ENCODE measurements at places on chromosomes 3 and 15.

GRCh38 chr15:52290329-52290728 lies 5.3 kb downstream of the MYO5C start:
- DNase-seq: no peak

DNA sequence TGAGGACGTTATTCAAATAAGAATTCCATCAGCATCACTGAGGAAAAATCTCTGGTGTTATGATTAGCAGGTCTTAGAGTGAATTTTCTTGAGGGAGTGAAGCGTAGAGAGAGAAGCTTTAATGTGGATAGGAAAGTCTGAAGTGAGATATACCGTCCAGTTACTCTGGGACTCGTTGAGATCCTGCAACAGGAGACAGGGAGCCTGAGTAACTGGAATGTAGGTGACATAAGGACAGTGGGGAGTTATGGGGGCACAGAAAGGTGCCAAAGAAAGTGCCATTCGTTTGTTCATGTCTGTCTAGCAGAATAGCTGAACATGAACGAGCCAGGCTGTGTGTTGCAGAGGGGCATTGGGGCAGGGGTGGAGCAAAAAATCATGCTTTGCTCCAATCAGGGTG lies 9.4 kb upstream of the BUB1B start:
- DNase-seq: no peak

DNA sequence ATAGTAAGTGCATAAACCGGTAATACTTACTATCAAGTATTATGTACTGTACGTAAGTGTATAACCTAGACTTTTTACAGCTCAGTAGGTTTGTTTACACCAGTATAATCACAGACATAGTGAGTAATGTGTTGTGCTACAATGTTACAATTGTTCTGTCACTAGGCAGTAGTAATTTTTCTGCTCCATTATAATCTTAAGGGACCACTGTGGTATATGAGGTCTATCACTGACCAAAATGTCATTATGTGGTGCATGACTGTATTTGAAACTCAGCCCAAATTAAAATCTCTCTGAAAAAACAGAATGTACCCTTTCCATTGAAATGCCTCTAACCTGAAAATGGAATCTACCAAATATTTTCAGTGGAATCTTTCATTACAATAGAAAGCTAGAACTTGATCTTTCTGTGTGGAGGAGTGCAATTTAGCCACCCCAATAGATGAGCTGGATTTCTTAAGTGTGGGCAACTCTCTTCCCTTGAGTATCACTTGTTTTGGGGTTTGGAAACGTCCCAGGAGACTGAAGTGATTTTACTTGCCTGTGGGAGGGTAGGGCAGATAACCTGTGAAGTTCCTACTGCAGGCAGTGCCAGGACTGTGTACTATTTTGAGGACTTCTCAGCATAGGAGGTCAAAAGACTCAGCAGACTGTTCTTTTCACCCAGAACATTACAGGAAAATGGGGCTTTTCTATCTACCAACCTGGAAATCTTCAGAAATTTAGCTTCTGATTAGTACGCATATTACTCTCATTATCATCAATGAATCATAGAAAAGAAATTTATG lies 50.9 kb downstream of the FAM98B start:
- DNase-seq: no peak

DNA sequence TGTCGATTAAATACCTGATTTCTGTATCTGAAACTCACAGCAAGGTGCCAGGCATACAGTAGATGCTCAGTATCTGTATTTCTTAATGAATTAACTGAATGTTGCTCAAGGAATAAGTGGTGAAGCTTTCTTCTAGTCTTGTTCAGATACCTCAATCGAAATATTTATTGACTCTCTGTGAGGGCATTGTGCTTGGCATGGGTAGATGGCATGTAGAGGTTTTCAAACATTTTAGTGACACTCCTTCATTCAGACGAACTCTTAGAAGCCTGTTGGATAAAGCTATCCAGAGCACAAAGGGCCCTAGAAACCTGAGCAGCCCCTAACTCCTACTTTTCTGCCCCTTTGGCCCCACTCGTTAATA lies 369 bp upstream of the SNX1 start:
- DNase-seq: no peak

DNA sequence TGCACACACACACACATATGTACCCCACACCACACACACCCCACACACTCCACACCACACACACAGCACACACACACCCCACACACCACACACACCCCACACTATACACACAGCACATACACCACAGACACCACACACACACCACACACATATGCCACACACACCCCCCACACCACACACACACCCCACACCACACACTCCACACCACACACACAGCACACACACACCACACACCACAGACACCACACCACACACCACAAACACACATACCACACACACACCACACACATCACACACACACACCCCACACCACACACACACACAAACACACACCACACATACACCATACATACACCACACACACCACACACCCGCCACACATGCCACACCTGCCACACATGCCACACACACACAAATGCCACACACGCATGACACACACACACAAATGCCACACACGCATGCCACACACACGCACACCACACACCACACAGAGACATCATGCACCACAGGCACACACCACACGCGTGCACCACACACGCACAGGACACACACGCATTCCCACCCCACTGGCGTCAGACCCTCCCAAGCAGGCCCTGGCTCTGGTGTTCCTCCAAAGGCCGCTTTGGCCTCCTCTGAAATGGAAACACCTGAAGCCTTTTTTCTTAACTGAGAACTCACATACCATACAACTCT lies 15.7 kb downstream of the CHST13 start:
- DNase-seq: no peak

GRCh38 chr3:37348736-37349396 lies 174.5 kb upstream of the LRRFIP2 start:
- no peak for DNase-seq

GRCh38 chr3:198030125-198030524 lies 70.1 kb downstream of the LMLN start:
- DNase-seq: no peak

DNA sequence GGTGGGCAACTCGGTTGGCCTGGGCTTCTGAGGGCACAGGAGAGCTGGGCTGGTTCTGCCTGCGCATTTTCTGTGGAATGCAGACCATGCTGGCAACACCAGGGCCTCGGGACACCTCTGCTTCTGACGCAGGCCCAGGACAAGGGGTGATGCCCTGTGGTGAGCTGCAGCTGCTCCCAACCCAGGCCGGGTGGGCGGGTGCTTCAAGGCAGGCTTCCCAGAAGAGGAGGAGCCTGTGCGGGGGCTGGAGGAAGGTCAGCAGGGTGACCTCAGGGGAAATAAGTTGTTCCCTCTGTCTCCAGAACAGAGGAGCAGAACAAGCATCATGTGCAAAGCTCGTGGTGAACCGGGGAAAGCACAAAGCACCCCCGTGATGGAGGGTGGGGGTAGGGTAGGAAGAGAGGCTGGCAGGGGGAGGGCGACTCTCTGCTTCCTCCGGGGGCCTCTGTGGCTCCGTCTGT lies 11.0 kb upstream of the PLXNA1 start:
- DNase-seq: no peak

GRCh38 chr3:51815614-51816013 lies 36.6 kb upstream of the IQCF6 start:
- no peak for DNase-seq

DNA sequence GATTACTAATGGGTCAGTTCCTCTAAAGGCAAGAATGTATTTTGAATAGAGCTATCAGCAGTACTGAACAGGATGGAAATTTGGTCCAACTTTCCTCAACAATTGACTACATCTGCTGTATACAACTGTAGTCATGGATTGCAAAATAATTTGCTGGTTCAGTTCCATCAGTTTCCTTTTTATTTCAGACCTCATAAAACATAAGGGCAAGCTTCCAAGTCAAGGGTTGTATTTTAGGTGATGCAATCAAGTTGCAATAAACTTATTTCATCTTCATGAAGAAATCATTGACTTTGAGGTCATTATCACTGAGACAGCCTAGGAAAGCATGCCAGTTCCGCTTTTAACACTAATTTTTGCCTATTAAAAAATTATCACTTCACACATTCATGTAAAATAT lies 90.4 kb upstream of the TSEN2 start:
- DNase-seq: no peak

DNA sequence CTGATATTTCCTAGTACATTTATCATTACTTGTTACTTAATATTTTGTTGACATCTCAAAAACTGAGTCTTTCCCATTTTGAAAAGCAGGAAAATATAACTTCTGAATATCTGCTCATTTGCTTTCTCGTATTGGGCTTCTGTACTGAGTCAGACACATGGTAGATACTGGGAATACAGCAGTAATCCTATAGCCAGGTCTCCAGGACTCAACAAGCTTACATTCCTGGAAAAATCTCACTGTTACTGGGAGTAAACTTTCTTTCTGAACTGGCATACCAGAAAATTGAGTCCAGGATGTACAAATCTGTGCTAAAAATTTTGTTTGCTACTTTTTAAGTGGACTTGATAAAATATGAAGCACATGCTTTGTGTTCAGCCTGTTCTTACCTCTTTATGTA lies 240.4 kb downstream of the RBMS3 start:
- no peak for DNase-seq

- no peak for DNase-seq
Measured at GRCh38 chr3:122097141-122097540, 42.0 kb downstream of the CD86 start.

- no peak for DNase-seq
Measured at GRCh38 chr3:190165253-190165652, 44.6 kb upstream of the P3H2 start.

DNA sequence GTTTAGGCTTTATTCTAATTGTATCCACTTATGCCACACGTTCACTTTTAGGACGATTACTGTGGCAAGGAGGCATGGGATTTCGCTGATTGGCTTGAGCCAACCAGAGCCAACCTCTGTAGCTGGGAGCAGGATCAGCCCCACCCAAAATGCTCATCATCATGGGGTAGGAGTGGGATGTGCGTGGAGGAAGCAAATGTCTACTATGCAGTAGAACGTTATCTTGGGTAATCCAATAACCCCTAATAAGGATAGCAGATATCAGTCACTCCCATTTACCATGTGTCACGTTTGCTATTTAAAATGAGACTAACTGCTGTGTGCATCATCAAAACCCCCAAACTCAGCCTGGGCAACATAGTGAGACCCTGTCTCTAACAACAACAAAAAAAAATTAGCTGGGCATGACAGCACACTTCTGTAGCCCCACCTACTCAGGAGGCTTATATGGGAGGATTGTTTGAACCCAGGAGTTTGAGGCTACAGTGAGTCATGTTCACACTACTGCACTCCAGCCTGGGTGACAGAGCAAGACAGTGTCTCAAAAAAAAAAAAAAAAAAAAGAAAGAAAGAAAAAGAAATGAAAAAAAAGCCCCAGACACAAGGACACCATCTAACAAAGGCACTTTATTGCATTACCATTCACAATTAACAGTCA lies 17.8 kb upstream of the ITGB5 start:
- DNase-seq: no peak

GRCh38 chr3:20146301-20146700 lies 39.7 kb downstream of the SGO1 start:
- DNase-seq: no peak

DNA sequence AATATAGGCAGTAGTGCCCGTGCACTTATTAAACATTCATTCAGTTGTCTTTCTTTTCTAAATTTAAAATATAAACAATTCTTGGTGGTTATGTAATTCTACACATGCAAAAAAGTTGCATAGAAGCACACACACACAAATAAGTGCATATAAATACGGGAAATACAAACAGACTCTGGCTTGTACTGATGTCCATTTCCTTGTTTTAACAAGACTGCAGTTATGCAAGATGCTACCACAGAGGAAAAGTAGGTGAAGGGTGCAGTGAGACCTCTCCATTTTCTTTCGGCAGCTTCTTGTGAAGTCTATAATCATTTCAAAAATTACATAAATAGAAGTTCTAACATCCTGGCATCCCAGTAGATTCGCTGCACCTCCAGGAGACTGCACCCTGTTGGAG lies 130.6 kb upstream of the BCL6 start:
- DNase-seq: no peak

DNA sequence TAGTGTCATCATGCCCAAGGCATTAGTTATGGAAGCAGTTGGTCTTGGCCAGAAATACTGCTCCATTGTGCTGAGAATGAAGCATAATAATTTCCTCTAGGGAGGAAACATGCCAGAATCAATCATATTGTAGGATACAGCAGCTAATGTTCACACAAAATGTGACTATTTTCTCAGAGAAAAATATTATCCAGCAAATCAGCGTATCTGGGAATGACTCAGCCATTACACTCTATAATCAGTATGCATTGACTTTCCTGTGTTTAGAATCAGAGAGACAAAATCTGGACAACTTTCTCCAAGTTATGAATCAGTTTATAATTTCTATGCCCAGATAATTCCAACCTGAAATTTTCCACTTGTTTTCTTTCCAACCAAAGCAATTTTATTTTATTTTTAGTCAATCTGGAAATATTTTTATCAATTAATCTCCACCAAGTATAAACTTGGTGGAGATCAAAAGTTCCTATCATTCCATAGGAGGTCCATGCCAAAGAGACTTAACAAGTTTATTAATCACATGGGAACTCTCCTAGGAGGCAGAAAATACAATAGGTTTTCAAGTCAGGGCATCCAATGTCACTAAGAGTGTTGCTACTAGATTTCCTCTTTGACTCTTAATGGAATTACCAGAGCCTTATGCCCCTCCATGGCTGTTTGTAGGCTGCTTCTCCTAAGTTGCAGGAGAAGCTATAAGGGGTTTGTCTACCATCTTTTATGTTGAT lies 36.4 kb downstream of the SUCNR1 start:
- DNase-seq: no peak

DNA sequence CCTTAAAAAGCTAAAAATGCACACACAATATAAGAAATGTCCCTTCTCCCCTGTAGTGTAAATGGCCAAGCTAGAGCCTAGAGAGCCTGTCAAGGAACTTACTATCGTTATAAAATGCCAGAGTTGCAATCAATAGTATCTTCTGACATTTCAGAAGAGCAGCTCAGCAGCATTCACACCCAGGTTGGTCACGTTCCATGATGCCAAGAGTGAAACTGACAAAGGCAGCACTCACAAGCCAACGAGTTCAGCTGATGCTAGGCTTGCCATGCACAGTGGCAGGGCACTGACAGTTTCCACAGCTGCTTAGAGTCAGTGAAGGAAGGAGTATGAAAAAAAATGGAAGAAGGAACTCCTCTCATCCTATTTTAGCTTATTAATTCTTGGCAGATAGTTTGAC lies 331.4 kb upstream of the CCDC54 start:
- DNase-seq: no peak

- DNase-seq: no peak
Measured at GRCh38 chr3:57787867-57788623, 31.9 kb downstream of the SLMAP start.

- no peak for DNase-seq
Measured at GRCh38 chr3:147311716-147312115, 94.6 kb downstream of the ZIC4 start.

GRCh38 chr3:126113733-126114442 lies 30.0 kb upstream of the SLC41A3 start:
- no peak for DNase-seq
